ENCODE measurements at places on chromosomes 5 and 9.

- DNase-seq, result no peak
These were observed 2.2 kb downstream of the NSMF start for GRCh38 chr9:137456864-137457405.

DNA sequence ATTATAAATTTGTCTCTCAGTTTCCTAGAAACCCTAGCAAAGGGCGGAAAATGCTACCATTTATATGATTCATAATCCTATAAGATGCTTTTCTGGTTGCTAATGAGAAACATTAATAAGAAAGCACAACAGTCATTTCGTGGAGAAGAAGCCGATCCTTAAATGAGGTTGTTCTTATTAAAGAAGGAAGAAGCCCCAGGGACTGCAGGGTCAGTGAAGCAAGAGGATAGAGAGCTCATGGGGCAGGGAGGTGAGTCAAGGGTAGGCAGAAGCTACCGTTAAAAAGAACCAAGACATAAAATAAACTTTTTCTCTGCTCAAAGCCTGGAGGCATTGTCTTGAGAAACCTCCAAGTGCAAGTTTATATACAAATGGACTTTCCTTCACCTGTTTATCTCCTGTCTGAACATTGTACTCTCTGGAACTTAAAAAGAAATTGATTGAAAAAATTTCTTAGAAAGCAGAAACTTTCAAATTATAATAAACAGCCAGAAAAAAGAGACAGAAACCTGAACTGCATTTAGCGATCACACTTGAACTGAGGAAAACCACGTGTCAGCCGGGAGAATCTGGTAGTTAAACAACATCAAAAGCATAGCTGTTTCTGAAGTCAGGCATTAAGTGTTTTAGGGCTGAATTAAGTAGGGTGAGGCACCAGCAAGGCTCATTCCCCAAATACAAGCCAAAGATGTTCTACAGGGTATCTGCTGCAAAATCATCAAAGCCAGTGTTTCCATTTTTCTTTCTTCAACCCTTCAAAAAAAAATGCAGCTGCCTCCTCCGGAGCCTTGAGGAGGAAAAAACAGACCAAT is 21.9 kb downstream of the HTR4 start:
- DNase-seq, result no peak

DNA sequence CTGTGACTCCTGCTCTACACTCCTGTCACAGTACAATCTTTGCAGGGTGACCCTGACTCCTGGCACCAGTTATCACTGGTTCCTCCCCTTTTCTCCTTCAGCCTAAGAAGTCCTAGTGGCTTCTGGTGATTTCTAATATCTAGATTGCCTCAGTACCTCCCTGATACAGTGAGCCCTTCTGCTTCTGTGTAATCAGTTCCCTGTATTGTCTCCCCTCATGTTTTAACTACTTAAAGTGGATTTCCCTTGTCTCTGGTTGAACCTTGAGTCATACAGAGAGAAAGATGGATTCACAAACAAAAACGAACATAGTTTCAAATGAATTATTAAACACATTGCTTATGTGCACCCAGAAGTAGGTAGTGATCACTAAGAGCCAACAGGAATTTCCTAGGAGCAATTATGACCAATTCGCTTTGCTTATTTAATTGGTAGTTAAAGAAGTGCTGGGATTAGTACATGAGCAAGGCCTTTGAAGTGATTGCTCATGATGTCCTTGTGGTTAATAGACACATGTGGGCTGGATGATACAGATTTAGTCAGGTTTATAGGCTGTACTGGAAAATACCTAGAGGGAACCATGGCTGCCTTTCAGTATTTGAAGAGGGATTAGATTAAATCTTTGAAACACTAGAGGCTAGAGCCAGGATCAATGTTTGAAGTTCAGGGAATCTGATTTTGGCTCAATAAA is 145.8 kb upstream of the MEF2C start:
- DNase-seq, result no peak

DNA sequence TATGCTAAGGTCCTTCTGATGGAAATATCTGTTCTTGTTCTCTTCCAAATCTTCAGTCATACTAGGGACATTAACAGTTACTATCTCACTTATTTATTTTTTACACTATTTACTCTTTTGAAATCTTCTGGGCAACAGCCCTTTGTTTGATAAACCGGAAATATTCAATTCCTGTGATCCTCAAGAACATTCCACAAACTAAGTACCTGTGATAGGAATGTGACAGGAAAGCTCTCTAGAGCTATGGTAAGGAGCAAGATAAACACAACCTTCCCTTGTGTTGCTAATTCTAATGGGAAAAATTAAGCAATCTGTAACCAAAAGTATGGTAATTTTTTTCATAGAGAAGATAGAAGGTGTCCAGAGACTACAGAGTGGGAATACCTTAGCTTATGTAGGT is 22.0 kb upstream of the ANKRD34B start:
- no peak for DNase-seq

DNA sequence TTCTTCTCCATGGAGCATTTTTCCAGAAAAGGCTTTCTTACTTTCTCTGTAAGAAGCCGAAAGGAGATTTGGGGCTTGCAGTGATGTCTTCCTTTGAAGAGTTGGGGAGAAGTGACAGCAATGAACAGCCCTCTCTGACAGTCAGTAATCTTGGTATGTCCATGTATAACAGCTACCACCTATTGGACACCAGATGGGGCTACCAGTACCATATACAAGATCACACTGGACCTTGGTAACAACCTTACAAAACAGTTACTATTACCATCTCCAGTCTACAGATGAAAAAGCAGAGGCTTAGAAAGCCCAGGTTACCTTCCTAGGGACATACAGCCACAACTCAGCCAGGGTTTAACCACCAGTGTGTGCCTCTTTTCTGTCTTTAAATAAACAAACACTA is 272.7 kb upstream of the TRPC7 start:
- no peak for DNase-seq

All from activated CD4-positive, alpha-beta T cell treated with anti-CD3 and anti-CD28 coated beads, Interleukin-10, Interleukin-2, amounts not matched to agents 100 ng/mL and 50 ng/mL, durations not matched to agents 16 hours and 8 hours (primary cell).